Stimulated activated CD4-positive, alpha-beta T cell treated with anti-CD3 and anti-CD28 coated beads, Interleukin-15, amount 100 ng/mL, for 1 hour (primary cell): ENCODE measurements at places on chromosomes 13 and 19.

DNA sequence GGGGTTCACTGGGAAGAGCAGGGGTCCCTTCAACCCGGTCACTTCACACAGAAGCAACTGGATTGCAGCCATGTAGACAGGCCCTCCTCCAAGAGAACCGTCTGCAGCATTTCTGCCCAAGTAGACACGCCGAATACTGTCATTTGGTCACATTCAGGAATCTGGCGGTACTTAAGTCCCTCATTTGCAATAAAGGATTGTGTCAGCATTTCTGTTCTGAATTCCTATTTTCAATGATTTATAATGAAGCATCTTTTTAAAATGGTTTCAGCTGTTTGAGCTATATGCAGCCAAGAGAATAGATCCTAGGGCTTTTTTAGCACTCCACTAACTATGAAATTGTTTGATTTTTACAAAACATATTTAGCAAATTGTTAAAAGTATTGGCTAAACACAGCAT lies 143.5 kb upstream of the SOX1 start:
- no peak for DNase-seq

DNA sequence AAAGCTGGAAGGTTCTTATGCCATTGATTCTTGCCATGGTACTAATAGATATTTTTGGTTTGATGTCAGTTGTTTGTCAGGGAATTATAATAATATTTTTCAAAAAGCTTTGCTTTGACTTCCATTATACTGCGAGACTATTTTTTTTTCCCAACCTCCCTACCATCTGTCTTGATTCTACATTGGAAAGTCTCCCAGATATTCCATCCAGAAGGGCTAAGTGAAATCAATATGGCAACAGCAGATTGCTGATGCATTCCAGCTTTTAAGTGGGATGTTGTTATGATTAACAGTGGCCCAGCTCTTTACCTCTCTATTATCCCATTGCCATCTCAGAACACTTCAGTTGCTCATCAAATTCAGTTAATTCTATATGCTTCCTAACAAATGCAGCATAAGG lies 247.4 kb downstream of the OXGR1 start:
- DNase-seq: no peak

DNA sequence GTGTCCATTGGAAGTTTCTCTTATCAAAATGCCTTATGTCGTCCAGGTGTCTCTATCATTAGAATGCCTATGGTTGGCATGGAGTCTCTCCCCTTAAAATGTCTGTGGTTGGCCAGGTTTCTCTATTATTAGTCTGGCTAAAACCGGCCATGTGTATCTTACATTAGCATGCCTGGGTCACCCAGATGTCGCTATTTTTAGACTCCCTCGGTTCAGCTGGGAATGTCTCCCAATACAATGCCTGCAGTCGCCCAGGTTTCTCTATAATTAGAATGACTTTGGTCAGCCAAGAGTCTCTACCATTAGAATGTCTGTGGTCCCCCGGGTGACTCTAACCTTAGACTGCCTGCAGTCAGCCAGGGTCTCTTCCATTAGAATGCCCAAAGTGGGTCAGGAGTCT lies 1536.1 kb downstream of the UQCRFS1 start:
- no peak for DNase-seq

- DNase-seq: no peak
Observed at GRCh38 chr19:9865732-9866501, 30.8 kb downstream of the PIN1 start.

GRCh38 chr13:111846391-111847159 lies 220.4 kb upstream of the SOX1 start:
- no peak for DNase-seq

DNA sequence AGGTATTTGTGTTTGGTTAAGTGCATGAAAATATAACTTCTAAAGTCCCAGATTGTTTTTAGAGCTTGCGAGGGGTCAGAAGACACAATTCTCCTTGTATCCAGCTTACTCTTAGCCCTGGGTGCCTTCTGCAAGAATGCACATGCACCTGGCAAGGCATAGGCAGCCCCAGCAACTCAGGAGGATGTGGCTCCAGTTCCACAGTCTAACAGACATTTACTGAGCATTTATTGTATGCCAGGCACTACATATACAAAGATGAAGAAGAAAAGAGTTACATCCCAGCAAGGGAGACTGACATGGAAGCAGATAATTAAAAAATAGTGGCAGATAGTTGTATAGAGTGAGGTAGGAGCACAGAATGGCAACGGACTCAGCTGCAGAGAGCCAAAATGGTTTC lies 101.1 kb upstream of the FRY start:
- DNase-seq: no peak

GRCh38 chr19:16041299-16041990 lies 34.9 kb upstream of the TPM4 start:
- peak; percentile 58 for DNase-seq

GRCh38 chr19:33556261-33556660 lies 34.7 kb upstream of the PEPD start:
- DNase-seq: no peak

DNA sequence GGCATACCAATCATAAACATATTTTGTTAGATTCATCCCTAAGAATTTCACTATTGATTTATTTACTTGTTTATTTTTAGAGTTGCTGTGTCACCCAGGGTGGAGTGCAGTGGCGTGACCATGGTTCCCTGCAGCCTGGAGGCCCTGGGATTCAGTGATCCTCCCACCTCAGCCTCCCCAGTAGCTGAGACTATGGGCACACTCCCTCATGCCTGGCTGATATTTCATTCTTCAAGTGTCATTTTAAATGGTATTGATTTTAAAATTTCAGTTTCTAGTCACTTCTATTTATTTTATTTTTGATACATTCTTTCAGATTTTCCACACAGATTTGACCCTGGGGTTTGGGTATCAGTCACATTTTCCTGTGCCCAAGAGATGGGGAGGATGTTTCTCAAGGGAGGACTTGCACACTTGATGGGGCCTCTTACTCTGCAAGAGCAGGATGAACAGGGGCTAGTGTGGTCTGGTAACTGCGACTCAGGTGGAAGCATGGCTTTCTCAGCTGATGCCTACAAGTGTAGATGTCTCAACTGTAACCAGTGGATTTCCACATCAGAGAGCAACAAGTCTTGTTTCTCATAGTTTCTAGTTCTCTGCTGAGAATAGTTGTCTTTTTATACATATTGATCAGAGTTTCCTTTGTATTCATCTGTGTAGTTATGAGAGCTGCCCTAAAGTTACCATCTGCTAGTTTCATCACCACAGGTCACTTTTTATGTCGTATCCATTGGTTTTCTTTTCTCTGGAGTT lies 40.2 kb downstream of the CCNE1 start:
- no peak for DNase-seq

GRCh38 chr13:39468306-39468705 lies 134.7 kb downstream of the LHFPL6 start:
- DNase-seq: no peak

- DNase-seq: no peak
Observed at GRCh38 chr13:33744589-33745369, 73.2 kb upstream of the RFC3 start.

- no peak for DNase-seq
Observed at GRCh38 chr13:99133848-99134247, 66.8 kb upstream of the UBAC2 start.

DNA sequence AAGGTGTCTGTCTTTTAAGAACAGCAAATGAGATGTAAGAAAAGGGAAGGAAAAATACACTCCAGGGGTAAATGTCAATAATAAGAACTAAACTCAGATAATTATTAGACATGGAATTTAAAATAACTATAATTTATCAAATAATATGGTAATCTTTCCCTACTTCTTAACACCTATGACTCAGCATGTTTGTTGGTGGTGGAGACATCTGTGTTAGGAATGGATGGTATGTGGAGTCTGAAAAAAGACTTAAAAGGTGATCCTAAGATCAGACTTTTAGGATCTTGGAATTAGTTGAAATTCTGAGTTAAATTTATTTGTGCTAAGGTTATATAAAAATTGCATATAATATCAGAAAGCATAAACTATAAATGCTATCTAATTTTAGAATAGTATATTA lies 915.1 kb downstream of the SLITRK5 start:
- no peak for DNase-seq

GRCh38 chr13:108352599-108352998 lies 83.1 kb downstream of the TNFSF13B start:
- DNase-seq: no peak

DNA sequence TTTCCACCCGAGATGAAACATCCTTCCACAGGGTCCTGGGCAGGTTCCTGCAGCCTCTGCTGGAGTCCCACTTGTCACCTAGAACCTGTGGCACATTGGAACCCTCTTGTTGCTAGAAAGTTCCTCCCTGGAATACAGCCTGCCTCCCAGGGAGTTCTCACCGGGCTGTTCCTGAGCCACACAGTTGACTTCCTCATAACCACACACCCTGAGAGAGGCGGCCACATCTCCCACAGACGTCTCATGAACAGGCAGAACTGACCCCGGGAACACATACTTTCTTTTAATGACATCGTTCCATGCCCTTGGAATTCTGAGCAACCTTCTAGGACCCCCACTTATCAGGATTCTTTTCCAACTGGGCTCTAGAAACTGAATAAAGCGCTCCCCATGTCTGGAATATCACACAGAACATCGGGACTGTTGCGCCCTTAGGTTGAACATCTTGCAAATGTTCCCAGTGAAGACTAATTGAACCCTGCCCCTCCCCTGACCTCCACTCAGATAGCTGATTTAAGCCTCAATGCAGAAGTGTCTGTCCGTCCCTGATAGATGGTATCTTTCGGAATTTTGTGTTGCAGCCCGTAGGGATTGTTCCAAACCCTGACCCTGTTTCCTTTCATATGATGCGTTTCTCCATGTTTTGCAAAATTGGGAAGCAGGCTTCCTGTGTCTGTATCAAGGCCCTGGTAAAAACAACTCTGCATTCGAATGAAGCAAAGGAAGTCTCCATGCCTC lies 91.1 kb downstream of the RAB20 start:
- no peak for DNase-seq

DNA sequence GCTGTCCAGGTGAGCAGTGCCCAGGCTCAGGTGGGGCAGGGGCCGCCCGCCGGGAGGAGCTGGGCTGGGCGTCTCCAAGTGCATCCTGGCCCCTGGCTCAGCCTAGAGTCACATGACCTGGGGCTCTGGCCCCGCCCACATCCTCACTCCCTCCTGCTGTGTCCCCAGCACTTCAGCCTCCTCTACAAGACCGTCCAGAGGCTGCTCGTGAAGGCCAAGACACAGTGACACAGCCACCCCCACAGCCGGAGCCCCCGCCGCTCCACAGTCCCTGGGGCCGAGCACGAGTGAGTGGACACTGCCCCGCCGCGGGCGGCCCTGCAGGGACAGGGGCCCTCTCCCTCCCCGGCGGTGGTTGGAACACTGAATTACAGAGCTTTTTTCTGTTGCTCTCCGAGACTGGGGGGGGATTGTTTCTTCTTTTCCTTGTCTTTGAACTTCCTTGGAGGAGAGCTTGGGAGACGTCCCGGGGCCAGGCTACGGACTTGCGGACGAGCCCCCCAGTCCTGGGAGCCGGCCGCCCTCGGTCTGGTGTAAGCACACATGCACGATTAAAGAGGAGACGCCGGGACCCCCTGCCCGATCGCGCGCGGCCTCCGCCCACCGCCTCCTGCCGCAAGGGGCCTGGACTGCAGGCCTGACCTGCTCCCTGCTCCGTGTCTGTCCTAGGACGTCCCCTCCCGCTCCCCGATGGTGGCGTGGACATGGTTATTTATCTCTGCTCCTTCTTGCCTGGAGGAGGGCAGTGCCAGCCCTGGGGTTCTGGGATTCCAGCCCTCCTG lies 16.8 kb upstream of the CELF5 start:
- no peak for DNase-seq

DNA sequence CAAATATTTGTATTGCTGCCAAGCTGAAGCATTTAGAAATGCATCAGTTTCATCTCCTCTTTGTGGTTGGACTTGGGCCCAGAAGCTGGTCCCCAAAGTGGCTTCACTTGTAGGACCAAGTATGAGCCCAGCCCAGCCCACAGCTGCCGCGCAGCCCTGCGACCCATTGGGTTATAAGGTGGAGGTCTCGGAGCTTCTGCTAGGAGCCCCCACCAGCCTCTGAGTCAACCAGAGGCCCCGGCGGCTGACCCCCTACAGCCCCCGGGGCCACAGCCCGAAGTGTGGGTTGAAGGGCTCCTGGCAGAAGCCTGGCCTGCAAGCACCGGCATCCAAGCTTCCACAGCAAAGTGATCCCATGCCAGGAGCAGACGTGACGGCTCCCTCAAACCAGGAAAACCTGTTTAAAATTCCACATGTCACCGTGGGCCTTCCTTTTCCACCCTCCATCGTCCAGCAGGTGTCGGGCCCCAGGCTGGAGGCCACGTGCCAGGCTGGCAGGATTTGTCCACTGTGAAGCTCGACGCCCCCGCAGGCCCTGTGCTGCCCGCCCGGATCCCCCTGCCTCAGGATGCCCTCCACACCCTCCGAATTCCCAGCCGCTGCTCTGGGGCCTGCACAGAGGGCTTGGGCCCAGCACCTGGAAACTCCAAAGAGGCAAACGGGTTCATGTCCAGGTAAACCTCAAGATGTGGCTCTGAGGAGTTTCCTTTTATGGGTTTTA lies 54.7 kb downstream of the C13orf46 start:
- DNase-seq: no peak

DNA sequence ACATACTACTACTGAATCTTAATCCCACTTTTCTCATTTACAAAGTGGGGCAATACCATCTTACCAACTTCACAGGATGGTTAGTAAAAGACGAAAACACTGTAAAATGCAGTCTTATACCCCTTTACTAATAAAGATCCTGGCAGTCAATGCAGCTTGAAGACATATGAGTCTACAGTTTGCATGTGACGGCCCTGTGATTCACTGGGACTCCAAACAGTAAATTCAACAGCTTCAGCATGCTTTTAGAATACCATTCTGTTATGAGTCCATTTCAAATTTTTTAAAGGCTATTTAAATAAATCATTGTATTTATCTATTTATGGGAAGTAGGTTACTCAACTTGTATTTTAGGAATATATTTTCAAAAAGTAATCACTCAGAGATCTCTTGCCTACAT lies 629.1 kb downstream of the LIG4 start:
- DNase-seq: no peak

DNA sequence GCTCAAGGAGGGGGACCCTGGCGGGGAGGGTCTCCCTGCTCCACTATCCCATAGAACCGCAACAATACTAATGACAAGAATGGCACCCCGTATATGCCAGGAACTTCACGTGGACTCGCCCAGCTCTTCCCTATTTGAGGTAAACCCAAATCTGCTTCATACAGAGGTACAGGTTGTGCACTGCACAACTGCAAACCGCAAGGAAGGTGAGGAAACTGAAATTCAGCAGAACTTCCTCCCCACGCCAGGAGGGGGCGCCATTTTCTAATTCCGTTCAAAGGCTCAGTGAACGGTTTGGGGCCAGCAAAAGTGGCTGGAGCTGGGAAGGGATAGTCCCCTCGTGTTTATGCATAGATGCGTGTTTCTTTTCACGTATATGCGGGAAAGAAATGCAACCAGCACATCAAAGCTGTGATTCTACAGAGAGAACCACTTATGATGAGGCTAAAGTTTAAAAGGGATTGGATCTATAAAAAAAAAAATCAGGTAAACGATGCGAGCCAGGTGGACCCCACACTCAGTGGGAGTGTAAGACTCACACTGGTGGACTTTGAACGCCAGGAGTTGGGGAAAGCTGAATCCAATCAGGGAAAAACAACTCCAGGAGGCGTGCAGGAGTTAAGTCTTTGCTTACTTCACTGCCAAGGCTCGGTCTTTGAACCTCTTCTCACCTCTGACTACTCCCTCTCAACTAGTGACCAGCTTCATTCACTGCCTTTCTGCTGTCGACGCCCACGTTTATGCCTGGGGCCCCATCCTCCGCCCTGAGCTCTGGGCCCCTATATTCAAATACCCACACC lies 20.3 kb downstream of the C19orf81 start:
- no peak for DNase-seq

GRCh38 chr19:42279155-42279901 lies 10.3 kb downstream of the CIC start:
- DNase-seq: no peak

- no peak for DNase-seq
Observed at GRCh38 chr19:7483720-7484201, 5.1 kb downstream of the PEX11G start.
